ENCODE measurements at places on chromosomes 5 and 9.

- no peak for DNase-seq
Measured at GRCh38 chr5:97714424-97714823, 531.4 kb upstream of the RIOK2 start.

- DNase-seq = no peak
Measured at GRCh38 chr9:81566074-81566698, 123.2 kb downstream of the TLE1 start.

GRCh38 chr9:91781906-91782305 lies 168.1 kb downstream of the ROR2 start:
- DNase-seq = no peak

GRCh38 chr9:134491856-134492255 lies 149.7 kb upstream of the COL5A1 start:
- no peak for DNase-seq

GRCh38 chr5:55821731-55822512 lies 29.2 kb upstream of the IL31RA start:
- DNase-seq = no peak

GRCh38 chr5:59598547-59598874 lies 295.0 kb downstream of the PDE4D start:
- DNase-seq = no peak

DNA sequence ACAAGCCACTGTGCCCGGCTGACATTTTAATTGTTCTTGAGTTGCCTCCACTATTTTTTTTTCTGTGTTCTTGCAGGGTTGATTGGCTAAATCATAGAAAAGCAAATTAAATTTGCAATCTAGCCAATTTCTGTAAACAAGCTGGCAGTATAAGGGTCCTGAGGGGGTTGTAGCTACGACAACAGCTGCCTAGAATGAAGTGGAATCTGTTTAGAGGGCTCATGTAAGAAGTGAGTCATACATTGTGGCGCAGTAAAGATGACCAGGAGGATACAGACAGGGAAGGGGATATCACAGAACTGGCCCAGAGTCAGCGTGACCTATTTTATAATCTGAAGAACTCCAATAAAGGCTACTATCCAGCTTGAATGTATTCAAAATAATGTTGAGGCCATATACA lies 82.2 kb upstream of the TLE1 start:
- no peak for DNase-seq

DNA sequence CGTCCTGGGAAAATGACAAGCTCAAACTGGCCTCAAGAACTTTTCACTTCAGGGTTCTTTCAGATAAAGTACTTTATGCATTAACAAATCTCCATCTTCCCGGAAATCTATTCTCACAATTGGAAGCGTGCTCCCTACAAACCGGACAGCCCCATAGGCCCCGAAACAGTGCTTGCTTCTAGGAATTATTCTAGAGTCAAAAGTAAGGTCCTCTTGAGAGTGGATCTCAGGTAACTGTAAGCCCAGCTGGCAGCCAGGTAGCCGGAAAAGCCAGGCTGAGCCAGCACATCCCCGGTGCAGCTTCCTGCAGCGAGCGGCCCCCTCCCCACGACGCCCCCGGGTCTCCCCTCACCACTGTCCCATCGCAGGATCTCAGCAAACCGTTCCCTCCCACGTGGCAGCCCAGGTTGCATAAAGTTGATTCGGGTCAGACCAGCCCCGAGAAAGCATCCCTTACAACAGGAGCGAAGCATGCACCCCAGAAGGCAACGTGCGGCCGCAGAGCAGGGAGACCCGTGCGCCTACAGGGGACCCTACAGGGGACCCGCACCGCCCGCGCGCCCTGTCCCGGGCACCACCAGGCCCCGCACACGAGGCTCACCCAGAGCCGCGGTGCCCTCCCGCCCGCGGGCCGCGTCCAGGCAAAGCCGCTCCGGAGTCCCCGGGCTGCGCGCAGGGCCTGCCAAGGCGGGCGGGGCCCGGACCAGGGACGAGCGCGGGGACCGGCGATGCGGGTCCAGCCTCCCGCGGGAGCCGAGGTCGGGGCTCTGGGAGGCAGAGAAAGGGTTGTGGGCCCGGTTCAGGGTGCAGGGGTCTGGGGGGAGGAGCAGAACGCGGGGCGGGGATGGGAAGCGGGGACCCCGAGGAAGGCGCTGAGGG lies 920 bp downstream of the LPCAT1 start:
- DNase-seq = no peak

DNA sequence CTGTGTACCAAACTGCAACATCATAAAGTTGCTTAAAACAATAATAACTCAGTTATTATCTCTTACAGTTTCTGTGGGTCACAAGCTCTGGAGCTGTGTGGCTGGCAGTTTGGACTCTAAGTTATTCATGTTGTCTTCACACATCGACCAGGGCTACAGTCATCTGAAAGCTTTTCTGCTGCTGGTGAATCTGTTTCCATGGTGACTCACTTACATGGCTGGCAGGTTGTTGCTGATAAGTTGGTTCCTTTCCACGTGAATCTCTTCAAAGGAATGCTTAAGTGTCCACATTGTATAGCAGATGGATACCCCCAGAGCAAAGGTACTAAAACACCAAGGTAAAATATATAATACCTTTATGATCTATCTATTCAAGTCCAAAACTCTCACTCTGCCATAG lies 44.8 kb upstream of the CYLC2 start:
- DNase-seq = no peak

GRCh38 chr5:32866138-32866537 lies 155.0 kb downstream of the NPR3 start:
- DNase-seq = no peak

DNA sequence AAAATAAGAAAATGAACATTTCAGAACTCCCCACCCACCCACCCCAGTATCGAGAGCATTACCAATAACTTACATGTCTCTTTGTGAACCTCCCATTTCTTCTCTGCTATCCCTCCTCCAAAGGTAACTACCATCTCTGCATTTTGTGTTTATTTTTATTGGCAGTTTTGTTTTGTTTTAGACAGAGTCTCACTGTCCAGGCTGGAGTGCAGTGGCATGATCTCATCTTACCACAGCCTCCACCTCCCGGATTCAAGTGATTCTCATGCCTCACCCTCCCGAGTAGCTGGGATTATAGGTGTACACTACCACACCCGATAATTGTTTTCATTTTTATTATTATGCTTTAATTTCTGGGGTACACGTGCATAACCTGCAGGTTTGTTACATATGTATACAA lies 21.7 kb upstream of the GLIS3 start:
- DNase-seq = no peak

DNA sequence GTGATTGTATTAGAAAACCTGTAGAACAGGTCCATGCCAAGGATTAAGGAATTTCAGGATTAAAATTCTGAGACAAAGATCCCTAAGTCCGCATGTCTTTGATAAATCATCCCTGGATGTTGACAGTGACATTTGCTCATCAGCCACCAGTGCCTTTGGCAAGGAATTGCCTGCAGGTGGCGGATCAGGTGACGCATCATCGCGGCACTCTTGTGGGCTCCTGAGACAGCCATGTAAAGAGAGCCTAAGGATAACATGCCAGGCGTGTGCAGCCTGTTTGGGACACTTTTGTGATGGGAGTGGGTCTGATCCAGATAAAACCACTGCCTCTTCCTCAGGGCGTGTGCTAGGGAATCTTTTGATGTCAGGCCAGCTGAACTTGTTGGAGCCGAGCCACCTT lies 40.6 kb downstream of the ADCY2 start:
- no peak for DNase-seq

GRCh38 chr5:131794586-131794985 lies 2.2 kb downstream of the FNIP1 start:
- peak; percentile 16 for DNase-seq

GRCh38 chr9:8651846-8652215 lies 852.3 kb upstream of the DMAC1 start:
- DNase-seq = no peak

DNA sequence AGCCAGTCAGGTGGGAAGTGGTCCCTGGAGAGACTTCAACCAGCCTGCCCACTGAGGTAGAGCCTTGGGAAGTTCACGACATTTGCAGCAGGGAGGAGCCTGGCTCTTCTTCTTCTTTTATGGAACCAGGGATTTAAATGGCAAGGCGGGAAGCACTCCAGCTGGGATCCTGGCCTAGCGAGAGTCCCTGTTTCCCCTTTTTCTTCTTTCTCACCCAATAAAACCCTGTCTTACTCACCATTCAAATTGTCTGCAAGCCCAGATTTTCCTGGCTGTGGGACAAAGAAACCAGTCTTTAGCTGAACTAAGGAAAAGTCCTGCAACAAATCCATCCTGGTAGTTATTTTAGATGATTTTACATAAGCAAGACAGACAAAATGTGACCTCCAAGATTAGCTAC lies 503.7 kb downstream of the CDH10 start:
- DNase-seq = no peak

DNA sequence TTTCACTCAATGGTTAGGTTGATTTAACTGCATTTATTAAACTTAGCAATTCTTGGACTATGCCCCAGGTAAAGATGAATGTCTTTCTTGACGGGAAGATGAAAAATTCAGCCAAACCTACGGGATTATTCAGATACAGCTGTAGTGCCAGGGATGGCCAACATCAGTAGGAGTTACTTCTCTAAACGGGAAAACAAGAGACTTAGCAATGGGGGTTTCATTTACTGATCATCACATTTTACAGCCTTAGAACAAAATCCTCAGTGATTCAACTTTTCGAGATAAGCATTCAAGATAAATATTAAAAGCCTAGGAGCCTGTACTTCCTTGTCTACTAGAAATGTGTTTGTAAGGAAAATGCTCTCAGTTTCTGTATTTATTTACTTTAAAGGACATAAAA lies 46.1 kb downstream of the S1PR3 start:
- DNase-seq = no peak

DNA sequence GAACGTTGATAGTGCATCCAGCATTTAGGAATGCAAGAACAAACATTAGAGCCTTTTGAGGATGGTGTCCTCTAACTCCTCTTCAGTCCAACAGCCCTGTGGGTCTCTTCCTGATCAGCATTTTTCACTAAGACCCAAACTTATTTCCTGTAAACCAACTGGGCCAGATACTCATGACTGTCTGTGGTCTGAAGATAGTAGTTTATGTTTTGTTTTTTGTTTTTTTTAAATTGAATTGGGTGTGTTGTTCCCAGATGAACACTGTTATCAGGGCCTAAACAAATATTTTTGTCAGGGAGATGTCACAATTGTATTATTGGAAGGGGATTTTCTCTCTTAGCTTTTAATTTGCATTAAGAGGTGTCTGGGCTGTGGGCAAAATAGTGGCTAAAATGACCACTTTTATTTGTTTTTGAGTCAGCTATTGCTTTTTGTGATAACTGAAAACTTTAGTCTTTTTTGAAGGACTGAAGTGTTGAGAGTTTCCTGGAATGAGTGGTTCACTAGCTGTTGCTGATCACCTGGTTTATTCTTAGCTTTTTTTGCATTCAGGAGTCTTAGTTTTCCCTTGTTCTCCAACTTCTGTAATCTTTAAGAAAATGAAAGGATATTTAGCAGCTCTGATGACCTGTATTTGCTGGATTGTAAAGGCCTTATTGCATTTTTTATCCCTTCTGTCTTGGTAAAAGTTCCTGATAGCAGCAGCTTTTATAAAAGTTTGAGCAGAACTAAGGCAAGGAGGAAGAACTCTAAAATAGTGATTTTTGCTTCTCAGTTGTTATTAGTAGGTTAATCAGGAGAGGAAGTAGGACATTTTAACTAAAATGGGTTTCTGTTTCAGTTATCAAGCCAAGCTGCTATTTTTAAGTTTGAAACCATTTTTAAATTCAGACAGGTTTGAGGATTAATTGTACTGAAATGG lies 5.5 kb downstream of the MAN2A1 start:
- DNase-seq = peak; percentile 46

DNA sequence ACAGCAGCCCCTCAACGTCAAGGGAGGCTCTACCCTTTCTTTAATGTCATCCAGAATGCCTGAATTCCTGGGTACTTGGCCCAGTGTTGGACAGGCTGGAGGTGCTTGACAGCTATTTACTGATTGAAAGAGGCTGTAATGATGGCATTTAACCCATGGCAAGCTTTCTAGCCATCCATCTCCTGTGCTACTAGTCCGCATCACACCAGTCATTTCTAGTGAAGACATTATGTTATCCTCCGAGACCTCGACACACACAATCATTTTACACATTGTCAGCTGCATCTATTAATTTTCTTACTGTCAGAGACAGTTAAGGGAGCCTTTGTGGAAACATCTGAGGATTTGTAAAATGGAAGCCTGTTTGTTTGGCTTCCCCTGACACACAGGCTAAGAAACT lies 149.3 kb upstream of the FSTL4 start:
- DNase-seq = no peak

GRCh38 chr9:78438211-78438610 lies 141.3 kb downstream of the PSAT1 start:
- no peak for DNase-seq

GRCh38 chr5:53508125-53508524 lies 27.7 kb downstream of the FST start:
- no peak for DNase-seq

- no peak for DNase-seq
Measured at GRCh38 chr5:165626161-165626560, 2120.7 kb downstream of the MAT2B start.

DNA sequence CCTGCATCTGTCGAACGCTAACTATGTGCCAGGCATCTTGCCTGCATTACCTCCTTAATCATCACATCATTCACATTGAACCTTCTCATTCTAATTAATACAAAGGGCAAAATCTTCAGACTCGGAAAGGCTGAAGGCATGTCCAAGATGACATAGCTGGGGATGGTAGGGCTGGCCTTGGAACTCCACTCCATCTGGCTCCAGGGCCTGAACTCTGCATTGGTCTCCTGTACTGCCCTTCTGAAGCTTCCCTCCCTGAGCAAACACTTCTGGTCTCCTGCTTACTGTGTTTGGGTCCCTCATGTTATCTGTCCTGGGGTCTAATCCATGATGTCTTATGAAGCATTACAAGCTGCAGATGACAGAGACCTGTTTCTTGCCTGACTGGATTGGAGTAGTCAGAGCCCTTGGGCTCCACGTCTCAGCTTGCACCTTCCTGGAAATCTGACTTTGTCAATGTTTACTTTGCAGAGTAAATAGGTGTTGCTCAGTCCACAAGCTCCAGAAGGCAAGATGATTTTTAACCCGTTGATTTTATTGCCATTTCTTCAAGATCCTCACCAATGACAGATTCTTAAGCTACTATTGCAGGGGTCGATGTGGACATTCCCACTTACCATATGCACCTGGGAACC lies 106.1 kb downstream of the GALNT10 start:
- DNase-seq = no peak

DNA sequence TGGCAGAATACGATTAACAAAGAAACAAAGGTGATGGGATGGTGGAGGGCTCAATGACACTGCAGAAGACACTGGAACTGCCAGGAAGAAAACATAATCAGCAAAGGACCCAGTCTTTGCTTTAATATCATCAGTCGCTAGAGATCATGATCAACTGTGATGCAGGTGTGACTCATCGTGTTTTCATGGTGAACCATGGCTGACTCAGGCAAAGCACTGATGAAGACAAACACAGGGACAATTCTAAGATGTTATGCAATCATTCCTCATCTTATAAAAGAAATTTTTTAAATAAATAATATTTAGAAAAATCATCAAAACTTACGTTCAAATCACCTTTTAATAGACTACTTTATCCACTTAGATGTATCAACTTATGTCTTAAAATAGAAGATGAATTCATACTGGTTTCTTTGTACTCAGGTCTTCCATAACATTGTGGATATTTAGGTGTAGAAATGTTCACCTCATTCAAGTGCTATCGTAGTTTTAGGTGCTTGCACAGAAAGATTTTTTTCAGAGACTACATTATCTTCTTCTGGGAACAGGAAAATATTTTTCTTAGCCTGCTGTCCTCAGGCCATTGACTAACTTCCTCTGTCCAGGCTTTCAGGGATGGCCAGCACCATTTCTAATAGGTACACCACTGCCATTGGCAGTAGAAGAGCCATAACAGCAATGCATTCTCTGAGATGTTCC lies 673.4 kb upstream of the MEF2C start:
- no peak for DNase-seq
